ENCODE measurements at places on chromosomes 6 and 20.

GRCh38 chr6:31898383-31899011 lies 999 bp upstream of the EHMT2 start:
- DNase-seq, result no peak

DNA sequence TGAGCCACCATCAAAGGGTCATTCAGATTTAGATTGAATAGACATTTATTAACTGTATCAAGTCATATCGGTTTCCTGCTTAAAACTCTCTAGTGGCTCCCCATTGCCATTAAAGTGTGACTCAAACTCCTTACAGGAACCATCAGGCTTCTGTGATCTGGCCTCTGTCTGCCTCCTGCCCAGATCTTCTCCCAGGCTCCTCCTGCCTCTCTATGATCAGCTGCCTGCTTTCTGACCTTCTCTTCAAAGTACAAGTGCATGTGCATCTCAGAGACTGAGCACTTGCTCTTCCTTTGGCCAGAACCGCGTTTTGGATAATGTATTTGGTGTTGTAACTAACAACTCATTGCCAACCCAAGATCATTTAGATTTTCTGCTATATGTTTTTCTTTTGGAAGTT lies 52.7 kb downstream of the IL20RA start:
- DNase-seq, result no peak

DNA sequence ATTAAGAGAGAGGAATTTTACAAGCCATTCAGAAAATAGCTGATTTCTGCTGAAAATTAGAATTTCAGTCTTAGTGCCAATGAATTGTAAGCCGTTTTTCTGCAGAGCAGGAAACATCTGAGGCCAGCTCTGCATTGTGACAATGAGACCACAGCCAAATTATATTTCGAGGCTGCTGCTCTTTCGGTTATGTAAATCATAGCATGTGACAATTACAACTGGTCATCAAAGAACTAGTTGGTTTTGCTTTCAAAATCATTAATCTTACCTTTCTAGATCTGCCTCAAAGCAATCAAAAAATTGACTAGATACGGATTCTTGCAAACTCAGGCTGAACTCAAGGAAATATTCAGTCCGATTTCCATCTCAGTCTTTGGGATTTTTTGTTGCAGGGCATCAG lies 33.4 kb upstream of the INSM1 start:
- DNase-seq, result no peak

DNA sequence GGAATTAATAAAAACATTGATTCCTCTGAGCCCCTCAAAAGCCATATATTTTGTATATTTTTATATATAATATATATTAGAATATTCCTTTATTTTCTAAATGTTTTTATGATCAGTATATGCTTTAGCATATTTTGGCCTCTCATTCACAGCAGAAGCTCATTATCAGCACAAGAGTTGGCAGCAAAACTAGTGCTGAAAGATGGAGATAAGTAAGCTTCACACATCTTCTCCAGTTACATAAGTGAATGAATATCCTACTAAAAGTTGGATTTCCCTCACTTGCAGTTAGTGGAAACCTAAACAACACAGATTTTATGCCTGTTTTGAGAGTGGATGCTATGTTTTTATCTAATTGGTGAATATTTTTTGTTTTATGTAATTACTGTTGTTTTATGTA lies 1303.8 kb upstream of the ADGRB3 start:
- no peak for DNase-seq

GRCh38 chr6:123415844-123416468 lies 220.8 kb downstream of the TRDN start:
- DNase-seq, result no peak

DNA sequence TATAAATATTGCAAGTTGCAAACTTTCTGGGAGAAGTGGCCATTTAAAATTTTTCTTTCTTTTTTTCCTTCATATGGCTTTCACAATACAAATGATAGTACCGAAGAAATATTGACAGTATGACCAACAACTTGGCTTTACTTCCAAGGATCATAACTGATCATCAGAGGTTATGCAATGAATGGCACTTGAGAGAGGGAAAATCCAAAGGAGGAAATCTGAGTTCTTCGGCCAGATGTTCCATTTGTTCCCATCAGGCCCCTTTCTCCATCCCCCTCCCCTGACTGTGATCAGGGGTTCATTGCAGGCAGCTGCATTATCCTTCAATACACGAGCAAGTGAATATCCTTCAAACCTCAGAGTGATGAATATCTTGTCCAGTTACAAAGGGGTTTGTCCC lies 130.0 kb upstream of the UST start:
- no peak for DNase-seq

DNA sequence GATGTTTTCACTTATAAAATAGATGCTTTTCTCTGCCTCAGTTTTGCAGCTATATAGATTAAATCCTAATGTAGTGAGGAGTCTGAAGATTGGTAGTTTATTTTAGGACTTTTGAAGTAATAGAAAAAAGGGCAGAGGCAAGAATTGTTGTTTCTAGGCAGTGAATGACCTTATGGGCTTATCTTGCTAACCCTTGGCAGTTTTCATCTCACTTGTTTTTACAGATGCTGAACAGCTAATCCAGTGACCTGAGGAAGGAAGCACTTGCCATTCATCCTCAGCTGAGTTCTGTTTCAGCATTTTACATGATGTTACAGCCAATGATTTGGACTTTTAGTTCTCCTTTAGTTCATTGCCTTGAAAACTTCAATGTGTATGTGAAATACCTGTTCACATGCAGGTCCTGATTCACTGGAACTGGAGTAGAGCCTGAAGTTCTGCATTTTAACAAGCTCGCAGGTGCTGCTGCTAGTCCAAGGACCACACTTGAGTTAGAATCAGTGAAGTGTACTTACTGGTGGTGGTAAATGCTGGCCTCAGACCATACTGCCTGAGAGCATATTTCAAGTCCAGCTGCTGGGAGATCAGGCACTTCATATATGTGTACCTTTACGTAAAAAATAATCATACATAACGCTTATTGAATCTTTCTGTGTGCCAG lies 86.9 kb downstream of the TULP4 start:
- no peak for DNase-seq

GRCh38 chr6:77038807-77039206 lies 424.5 kb downstream of the HTR1B start:
- DNase-seq, result no peak

GRCh38 chr20:63342561-63343459 lies 18.3 kb downstream of the CHRNA4 start:
- DNase-seq, result no peak

GRCh38 chr6:106114492-106114891 lies 28.4 kb downstream of the PRDM1 start:
- no peak for DNase-seq

- no peak for DNase-seq
Measured at GRCh38 chr20:29443819-29444218, 1813.6 kb upstream of the DEFB115 start.

- no peak for DNase-seq
Measured at GRCh38 chr6:132570221-132570777, at the start of gene TAAR6. Gene TAAR6, plus strand, starts transcription at chr6:132570322. Its CDS starts 0 bp downstream, at chr6:132570322.

GRCh38 chr20:18188434-18188833 lies 50.8 kb downstream of the KAT14 start:
- DNase-seq, result no peak

DNA sequence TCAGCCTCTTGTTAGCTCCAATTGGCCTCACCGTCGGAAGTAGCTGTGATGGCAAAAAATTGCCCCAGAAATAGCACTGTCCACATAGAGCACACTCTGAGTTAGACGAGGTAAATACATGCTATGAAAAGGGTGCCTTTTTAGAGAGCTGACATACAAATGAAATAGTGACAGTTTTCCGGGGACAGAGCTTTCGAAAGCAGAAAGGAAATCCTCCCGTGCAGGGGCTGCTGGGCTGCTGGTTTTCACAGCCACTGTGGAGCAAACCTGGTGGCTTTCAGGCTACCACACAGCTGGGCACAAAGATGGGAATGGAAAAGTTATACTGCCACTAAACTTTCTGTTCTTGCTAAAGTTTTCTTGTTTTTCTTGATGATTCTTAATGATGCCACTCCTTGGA lies 8.3 kb downstream of the SLPI start:
- no peak for DNase-seq

DNA sequence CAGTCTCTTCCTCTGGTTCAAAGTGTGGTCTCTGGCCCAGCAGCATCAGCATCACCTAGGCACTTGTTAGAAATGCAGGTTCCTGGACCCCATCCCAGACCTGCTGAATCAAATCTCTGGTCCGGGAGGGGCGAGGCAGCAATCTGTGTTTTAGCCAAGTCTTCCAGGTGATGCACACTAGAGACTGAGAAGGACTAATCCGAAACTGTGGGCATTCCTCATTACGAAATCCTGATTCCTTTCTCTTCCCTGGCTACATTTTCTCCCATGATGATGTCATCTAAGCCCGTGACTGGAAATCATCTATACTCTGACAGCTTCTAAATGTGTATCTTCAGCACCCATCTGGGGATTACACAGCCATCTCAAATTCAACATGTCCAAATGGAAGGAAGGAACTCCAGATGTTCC lies 39.7 kb upstream of the PRND start:
- DNase-seq, result no peak

GRCh38 chr6:1554141-1554475 lies 55.6 kb upstream of the FOXC1 start:
- no peak for DNase-seq

All from breast epithelium (tissue), 4 donors.